ENCODE measurements at places on chromosomes 1 and 21. TPM values are rescaled to one million over a fixed set of nuclear protein-coding genes. Genes with fewer than 3 reads are reported as not detected.

- H3K4me1 ChIP-seq, result no peaks in the 10 kb centered on the region
- DNase-seq, result no peak
- H3K27ac ChIP-seq, result no peak overlapping the region
- H3K27me3 ChIP-seq, result peaks cover 61% of the 10 kb centered on the region
These were observed 2.1 kb downstream of the LHX8 start for GRCh38 chr1:75136195-75136815.

DNA sequence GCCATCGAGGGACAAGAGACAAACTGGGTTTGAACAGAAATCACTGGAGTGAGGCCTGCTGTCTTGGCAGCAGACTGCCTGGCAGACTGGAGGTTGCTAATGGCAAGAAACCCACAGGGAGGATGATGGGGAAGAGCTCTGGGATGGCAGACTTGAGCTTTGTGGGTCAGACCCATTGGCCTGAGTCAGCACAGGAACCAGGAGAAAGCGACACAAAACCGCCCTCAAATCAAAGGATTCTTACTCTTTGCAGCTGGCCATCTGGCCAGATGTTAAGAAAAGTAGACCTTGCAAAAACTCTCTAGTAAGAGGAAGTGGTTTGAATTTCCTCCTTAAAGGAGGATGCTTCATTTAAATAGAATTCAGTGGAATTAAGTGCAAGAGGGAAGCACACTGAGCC is 195.2 kb upstream of the JUN start:
- DNase-seq, result peak; percentile 20
- no peaks in the 10 kb centered on the region for H3K27me3 ChIP-seq
- no peak overlapping the region for H3K27ac ChIP-seq
- no peaks in the 10 kb centered on the region for H3K36me3 ChIP-seq
- peaks cover 6% of the 10 kb centered on the region for H3K4me1 ChIP-seq
- no peak overlapping the region for H3K4me3 ChIP-seq

DNA sequence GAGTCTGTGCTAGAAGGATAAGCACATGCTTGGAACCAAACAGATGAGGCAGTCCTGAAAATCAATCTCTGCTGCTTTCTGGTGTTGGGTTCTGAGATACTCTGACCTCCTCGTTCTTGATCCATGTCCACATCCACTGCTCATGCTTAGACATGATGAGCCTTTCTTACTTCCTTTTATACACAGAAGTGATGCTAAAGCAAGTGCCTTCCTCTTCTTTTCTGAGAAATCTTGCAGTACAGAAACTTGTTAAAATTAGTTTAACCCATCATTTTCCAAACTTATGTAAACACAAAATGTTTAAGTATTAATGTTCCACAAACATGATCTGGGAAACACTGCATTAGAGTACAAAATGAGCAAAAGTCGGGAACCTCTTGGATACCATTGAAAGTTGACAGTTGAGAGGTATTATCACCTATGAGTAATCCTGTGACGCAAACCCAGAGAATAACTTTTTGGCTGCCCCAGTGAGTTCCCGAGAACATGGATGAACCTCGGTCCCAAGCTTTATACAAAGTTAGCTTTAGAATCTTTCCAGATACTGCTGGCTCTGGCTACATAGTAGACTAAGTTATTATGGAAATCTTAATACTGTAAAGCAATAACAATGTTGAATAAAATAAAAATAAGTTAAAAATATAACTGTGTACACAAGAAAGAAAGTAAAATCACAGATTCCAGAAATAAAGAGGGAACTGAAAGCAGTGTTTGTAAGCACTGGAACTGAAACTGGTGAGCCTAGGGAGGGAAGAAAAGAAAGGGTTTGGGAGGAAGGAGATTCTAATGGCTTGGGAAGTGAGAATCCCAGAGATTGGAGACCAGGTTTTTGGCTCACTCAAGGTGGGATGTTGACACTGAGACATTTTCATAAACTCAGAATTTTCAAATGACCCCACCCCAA is 429.3 kb upstream of the RUNX1 start:
- H3K27ac ChIP-seq, result no peak overlapping the region
- peaks cover 14% of the 10 kb centered on the region for H3K4me1 ChIP-seq
- H3K36me3 ChIP-seq, result no peaks in the 10 kb centered on the region

GRCh38 chr1:204292740-204293139 is 67.0 kb downstream of the PLEKHA6 start:
- peaks cover 36% of the 10 kb centered on the region for H3K4me1 ChIP-seq
- DNase-seq, result no peak
- no peaks in the 10 kb centered on the region for H3K27me3 ChIP-seq
- no peak overlapping the region for H3K4me3 ChIP-seq
- H3K27ac ChIP-seq, result no peak overlapping the region
- no peaks in the 10 kb centered on the region for H3K36me3 ChIP-seq

DNA sequence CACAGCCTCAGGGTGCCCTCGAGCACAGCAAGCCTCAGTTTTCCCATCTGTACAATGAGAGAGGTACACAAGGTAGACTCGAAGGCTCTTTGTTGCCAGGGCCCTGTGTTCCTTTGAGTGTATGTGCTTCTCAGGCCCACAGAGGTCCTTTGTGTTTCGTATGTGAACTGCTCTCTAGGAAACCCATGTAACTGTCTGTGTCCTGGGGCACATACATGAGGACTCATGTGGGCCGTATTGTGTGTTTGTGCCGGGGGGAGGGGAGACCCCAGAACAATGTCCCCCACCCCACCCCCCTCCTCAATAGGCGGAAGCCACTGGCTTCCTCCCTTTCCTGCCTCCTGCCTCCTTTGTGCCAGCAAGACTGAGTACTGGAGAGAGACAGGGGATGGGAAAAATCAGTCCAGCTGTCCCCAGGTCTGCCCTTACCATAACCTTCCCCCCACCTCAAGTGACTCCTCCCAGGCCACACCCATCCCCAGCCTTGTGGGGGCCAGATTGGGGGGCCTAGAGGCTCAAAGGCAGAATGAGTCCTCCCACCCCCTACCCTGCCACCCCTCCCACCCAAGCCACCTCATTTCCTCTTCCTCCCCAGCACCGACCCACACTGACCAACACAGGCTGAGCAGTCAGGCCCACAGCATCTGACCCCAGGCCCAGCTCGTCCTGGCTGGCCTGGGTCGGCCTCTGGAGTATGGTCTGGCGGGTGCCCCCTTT is at the start of gene TIE1:
TSS of gene TIE1 (plus strand) at position 605 of the 717 bp plus-strand sequence. CDS start at position 695, 90 bp downstream.
- H3K4me3 ChIP-seq, result no peak within 1 kb of the TSS
- H3K4me1 ChIP-seq, result peaks cover 6% of the 10 kb centered on the region
- no peak within 1 kb of the TSS for H3K27ac ChIP-seq
- peaks cover 2% of the 10 kb centered on the region for H3K27me3 ChIP-seq
- no peak for DNase-seq
- H3K36me3 ChIP-seq, result no peaks in the 10 kb centered on the region

- no peak overlapping the region for H3K27ac ChIP-seq
- H3K27me3 ChIP-seq, result no peaks in the 10 kb centered on the region
- no peaks in the 10 kb centered on the region for H3K4me1 ChIP-seq
- DNase-seq, result no peak
- no peaks in the 10 kb centered on the region for H3K36me3 ChIP-seq
These were observed 86.5 kb downstream of the PATJ start for GRCh38 chr1:61828805-61829204.

GRCh38 chr1:41478118-41478748 is 6.2 kb downstream of the EDN2 start:
- peaks cover 2% of the 10 kb centered on the region for H3K27me3 ChIP-seq
- peaks cover 13% of the 10 kb centered on the region for H3K4me1 ChIP-seq
- no peak overlapping the region for H3K4me3 ChIP-seq
- H3K27ac ChIP-seq, result no peak overlapping the region
- no peaks in the 10 kb centered on the region for H3K36me3 ChIP-seq

DNA sequence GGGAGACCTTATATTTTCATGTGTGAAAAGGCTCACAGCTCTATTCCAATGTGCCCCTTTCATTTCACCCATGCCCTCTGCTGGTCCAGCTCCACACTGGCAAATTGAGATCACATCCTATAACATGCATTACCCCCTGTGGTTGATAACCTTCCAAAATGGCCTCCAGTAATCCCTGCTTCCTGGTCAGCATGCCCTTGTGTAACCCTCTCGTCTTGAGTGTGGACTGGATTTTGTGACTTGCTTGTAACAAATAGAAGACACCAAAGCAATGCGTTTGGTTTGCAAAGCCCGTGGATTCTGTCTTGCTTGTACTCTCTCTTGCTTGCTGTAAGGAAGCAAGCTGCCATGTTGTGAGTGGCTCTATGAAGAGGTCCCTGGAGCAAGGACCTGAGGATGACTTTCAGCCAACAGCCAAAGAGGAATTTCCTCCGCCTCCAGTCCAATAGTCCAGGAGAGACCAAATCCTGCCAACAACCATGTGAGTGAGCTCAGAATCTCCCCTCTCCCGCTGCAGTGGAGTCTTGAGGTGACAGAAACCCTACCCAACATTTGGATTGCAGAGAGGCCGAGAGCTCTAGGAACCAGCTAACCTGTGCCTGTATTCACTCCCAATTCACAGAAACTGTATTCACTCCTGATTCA is 17.4 kb downstream of the KCNA10 start:
- H3K4me1 ChIP-seq, result no peaks in the 10 kb centered on the region
- no peak overlapping the region for H3K27ac ChIP-seq
- no peak for DNase-seq
- no peaks in the 10 kb centered on the region for H3K36me3 ChIP-seq
- no peak overlapping the region for H3K4me3 ChIP-seq
- peaks cover 53% of the 10 kb centered on the region for H3K27me3 ChIP-seq

- H3K27me3 ChIP-seq, result peaks cover 4% of the 10 kb centered on the region
- no peaks in the 10 kb centered on the region for H3K36me3 ChIP-seq
- peak; percentile 35 for DNase-seq
- H3K27ac ChIP-seq, result no peak overlapping the region
- peaks cover 4% of the 10 kb centered on the region for H3K4me1 ChIP-seq
These were observed 363.0 kb downstream of the SETD4 start for GRCh38 chr21:35697321-35697808.

- peak overlapping the region; percentile 86 for H3K4me3 ChIP-seq
- H3K27me3 ChIP-seq, result no peaks in the 10 kb centered on the region
- peak overlapping the region; percentile 96 for H3K27ac ChIP-seq
- H3K36me3 ChIP-seq, result peaks cover 56% of the 10 kb centered on the region
- H3K4me1 ChIP-seq, result peaks cover 6% of the 10 kb centered on the region
These were observed 671 bp upstream of the PYGO2 start for GRCh38 chr1:154962156-154962749.

DNA sequence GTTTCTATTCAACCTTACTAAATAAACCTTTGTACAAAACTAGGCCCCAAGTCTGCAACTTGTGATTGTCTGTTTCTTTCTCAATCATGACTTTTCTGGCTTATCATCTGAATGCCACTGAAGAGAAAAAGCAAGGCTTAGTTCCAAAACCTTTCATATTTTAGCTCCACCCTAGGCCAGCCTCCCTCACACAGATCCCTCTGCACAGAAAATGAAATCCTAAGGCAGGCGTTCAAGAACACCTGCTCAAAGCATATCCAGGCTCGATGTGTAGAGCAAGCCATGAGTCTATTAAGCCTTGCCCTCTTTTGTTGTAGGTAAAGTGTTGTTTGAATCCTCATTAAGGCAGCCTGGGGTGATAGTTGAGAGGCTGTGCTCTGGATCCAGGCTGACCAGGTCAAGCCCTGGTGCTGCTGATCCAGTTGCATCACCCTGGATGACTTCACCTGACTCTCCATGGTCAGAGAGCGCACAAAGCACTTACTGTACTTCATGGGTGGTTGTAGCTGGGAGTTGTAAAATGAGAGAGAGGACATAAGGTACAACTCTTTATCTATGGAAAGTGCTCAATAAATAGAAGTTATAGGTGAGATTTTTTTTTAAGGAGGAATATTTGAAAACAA is 39.0 kb downstream of the FYB2 start:
- H3K27ac ChIP-seq, result no peak overlapping the region
- H3K4me3 ChIP-seq, result no peak overlapping the region
- no peaks in the 10 kb centered on the region for H3K27me3 ChIP-seq

GRCh38 chr1:179310291-179310690 is 16.7 kb downstream of the SOAT1 start:
- H3K4me1 ChIP-seq, result peaks cover 2% of the 10 kb centered on the region
- DNase-seq, result peak; percentile 79
- H3K27ac ChIP-seq, result no peak overlapping the region

DNA sequence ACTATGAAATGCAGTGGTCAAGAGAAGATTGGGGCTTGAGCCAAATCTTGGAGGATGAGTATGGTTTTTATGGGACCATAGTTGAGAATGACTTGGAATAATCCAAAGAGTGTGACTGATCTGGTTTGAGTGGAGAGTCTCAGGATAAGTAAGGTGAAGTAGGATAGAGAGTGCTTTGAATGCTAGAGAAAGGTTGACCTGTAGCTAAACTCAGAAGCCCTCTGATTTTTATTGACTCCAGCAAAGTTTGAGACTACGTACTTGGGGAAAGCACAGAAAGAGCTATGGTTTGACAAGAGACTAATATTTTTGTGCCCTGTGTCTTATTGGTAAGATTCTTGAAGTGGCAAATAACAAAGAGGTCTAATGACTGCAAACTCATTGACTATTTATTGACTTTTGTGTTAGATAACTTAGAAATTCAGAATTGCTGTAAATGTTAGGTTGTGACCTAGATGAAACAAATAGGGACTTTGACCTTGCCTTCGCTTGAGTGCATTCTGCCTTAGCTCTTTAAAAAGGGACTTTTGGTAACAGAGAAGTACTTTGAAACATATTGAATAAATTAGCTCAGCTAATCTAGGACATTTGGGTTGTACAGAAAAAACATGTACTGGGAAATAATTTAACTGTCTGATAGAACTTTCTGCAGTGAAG is 35.1 kb downstream of the UAP1 start:
- DNase-seq, result no peak
- H3K27ac ChIP-seq, result no peak overlapping the region
- no peaks in the 10 kb centered on the region for H3K4me1 ChIP-seq
- H3K27me3 ChIP-seq, result no peaks in the 10 kb centered on the region
- no peak overlapping the region for H3K4me3 ChIP-seq
- H3K36me3 ChIP-seq, result peaks cover 27% of the 10 kb centered on the region

DNA sequence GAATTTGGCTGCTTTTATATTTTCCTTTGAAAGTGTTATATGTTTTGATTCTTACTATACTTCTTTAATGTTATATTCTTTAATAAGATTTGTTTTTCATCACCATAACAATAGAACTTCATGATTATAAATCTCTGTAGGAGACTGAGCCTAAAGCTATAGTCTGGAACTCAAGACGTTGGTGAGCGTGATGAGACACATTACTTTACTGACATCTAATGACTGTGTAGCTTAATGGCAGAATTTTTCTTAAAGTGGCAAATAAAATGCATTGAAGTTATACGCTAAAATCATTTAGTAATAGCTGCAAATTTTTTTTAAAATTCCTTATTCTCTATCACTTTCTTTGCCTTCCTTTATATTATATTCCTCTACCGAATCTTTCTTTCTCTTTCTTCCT is 56.1 kb upstream of the HAO2 start:
- DNase-seq, result no peak
- no peak overlapping the region for H3K27ac ChIP-seq
- H3K4me1 ChIP-seq, result no peaks in the 10 kb centered on the region
- H3K36me3 ChIP-seq, result no peaks in the 10 kb centered on the region
- peaks cover 1% of the 10 kb centered on the region for H3K27me3 ChIP-seq

Gene AGBL4
- total RNA-seq, result not detected

Gene HSF2BP
- total RNA-seq, result 0.90 TPM

Gene AADACL4
- total RNA-seq, result not detected

Gene FCRL3
- not detected for total RNA-seq

Gene FCER1G
- not detected for total RNA-seq

Gene SLC22A15
- total RNA-seq, result under 0.01 TPM

Data from IMR-90 (cell line).